ENCODE measurements at places on chromosomes 4 and X.

DNA sequence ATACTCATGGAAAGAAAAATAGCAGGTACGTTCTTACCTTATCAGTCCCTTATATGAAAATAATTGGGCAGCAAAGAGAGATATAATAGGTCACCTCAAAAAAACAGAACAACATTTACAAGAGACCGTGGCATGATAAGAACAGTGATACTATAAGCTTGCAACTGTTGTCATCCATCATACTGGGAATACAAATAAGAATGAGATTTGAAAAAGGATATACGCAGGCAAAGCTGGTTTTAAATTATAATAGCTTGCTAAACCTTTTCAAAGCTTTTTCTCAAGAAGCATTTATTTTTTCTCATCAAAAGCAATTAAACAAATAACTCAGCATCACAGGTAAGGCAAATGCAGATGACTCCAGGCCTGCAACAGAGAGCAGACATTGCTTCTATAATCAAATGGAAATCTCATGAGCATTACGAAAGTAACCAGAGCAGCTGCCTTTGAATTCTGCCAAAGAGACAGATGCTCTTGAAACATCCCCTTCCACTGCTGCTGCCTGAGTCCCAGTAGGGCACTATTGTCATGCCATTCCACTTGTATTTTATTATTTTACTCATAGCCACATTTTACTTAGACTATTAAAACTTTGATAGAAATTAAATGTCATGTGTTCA, 620.6 kb upstream of the GNPDA2 start:
- no peak for DNase-seq

DNA sequence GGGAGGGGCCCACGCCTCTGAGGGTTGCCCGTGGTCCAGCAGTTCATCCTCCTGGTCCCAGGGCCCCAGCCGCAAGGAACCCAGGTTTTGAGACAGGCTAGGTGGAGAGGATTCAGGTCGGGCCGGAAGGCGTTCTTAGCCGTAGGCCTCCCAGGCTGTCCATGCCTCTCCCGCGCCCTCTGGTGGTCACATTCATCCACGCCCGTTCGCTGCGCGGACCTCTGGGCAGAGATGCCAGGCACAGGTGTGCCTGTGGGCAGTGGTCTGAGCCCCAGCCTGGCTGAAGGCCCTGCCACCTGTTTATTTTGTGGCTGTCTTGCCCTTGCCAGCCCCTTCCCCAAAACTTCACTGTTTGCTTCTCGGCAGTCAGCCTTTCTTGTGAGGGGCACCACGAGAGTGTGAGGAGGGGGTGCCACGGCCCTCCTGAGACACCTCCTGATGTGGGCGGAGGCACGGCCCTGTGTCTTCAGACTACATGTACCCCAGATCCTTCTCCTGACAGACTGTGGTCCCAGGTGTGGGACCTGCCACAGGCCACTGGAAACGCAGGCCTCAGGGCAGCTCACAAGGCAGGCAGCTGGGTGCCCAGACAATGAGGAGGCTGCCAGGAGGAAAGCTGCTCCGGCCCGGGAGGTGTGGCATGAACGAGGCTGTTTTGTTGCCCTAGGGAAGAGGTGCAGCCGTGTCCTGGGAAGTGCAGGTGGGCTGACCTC, 5.0 kb downstream of the UVSSA start:
- DNase-seq: peak; percentile 84

GRCh38 chr4:147975325-147975724, 243.4 kb downstream of the ARHGAP10 start:
- DNase-seq: no peak

GRCh38 chr4:61521451-61521850, 321.3 kb downstream of the ADGRL3 start:
- no peak for DNase-seq

DNA sequence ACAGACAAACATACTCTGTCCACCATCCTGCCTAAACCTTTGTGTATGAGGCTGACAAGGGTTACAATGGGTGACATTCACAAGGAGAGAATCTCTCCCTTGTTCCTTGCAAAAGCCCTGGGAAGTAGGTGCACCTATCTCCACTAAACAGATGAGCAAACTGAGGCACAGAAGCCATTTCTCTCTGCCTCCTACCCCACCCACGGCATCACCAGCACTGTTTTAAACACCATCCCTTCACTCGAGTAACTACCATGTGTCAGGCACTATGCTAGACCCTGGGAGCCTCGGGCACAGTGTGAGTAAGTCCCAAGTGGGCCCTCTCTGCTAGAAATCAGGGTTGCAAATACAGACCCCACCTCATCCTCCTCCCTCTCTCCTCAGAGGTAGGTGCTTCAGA, 899 bp downstream of the LYAR start:
- DNase-seq: peak; percentile 32

DNA sequence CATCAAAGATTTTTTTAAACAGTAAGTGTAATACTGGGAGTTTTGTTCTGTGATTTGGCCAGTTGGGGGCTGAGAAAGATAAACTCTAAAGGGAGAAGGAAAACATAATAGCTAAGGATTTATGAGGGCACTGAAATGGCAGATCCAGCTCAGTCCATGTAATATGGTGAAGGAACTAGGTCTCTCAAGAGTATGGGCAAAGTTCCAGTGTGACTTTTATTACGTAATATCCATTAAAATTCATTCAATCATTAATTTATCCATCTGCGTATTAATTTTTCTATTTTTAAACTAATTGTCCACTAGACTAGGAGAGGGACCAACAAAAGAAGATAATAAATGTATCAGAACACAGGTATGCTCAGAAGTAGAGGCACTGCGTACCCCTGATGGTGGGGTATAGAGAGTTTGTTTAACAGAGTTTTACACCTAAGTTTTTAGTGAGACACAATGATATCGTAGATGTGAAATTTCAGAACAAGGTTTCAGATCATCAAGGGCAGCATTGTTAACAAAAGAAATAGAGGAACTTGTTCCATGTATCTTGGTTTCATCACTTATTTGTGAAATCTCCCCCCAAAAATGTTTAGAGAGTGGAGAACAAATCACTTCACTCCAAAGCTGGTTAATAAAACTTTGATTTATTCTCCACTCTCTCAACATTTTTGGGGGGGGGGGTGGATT, 351.1 kb downstream of the GRXCR1 start:
- DNase-seq: no peak

GRCh38 chr4:61638591-61638990, 438.5 kb downstream of the ADGRL3 start:
- no peak for DNase-seq

DNA sequence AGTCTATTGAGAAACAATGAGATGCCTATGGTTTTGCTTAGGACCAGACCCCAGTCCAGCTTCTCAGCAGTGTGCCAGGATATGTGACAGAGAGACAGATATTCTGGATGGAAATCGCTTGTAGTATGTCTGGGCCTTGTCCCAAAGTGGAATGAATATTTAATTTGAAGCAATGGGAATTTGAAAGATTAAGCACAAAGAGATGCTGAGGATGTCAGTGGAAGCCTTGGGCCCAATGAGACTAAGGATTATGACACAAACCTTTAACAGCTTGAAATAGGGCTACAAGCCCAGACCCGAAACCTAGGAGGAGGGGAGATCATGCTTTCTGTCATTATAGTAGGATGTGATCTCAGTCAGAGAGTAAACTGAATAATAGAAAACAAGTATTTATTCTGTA, 459.2 kb downstream of the FAT4 start:
- no peak for DNase-seq

GRCh38 chr4:153728660-153729059, 31.2 kb downstream of the RNF175 start:
- DNase-seq: no peak

DNA sequence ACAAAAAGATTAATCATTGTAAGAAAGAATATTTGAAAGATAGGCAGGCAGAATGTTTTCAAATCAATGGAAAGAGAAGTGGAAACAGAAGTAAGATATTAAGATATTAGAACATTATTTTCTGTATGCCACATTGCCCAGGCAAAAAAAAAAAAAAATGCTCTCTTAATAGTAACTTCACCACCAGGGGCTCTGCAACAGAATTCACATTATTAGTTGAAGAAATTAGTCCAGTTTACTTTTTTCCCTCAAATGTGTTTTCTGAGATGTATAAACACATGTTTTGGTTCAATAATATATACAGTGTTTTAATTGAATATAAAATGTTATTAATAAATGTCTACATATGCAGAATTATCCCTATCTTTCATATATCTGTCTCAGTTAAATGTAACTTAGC, 78.0 kb upstream of the ADAD1 start:
- DNase-seq: no peak

GRCh38 chrX:54182194-54182863, 725 bp downstream of the FAM120C start:
- peak; percentile 59 for DNase-seq

DNA sequence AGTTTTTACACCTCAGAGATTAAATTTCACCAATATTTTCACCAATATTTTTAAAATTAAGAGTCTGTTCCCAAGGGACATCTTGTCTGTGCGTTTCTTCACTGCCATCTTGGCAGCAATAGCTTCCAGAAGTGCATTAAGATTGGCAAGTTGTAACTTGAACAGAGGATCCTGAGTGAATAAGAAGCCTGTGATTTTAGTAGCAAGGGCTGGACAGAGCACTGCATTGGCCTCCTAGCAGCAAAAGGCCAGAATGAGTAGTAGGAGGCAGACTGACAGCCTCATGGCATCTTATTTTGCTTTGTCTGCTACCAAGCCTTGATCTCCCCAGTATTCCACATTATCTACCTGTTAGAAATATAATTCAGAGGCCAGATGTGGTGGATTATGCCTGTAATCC, 138.4 kb downstream of the CPE start:
- no peak for DNase-seq

- no peak for DNase-seq
Observed at GRCh38 chrX:39854772-39855747, 242.7 kb downstream of the BCOR start.

GRCh38 chr4:22962295-22962694, 269.6 kb downstream of the GBA3 start:
- no peak for DNase-seq

GRCh38 chr4:45803994-45804393, 319.9 kb downstream of the GABRG1 start:
- no peak for DNase-seq

- no peak for DNase-seq
Observed at GRCh38 chr4:7444731-7445130, 10.0 kb upstream of the PSAPL1 start.

GRCh38 chr4:182222766-182223165, 20.4 kb upstream of the TENM3 start:
- DNase-seq: no peak

- no peak for DNase-seq
Observed at GRCh38 chrX:16113978-16114565, 9.3 kb upstream of the GRPR start.

GRCh38 chrX:7071390-7071789, 76.1 kb upstream of the STS start:
- no peak for DNase-seq

GRCh38 chr4:156642161-156642560, 329.4 kb downstream of the PDGFC start:
- DNase-seq: no peak

GRCh38 chr4:109266891-109267290, 35.6 kb downstream of the COL25A1 start:
- DNase-seq: no peak

GRCh38 chr4:107452717-107453630, 267.1 kb downstream of the PAPSS1 start:
- DNase-seq: no peak

GRCh38 chr4:8760561-8760960, 111.1 kb downstream of the HMX1 start:
- DNase-seq: no peak

DNA sequence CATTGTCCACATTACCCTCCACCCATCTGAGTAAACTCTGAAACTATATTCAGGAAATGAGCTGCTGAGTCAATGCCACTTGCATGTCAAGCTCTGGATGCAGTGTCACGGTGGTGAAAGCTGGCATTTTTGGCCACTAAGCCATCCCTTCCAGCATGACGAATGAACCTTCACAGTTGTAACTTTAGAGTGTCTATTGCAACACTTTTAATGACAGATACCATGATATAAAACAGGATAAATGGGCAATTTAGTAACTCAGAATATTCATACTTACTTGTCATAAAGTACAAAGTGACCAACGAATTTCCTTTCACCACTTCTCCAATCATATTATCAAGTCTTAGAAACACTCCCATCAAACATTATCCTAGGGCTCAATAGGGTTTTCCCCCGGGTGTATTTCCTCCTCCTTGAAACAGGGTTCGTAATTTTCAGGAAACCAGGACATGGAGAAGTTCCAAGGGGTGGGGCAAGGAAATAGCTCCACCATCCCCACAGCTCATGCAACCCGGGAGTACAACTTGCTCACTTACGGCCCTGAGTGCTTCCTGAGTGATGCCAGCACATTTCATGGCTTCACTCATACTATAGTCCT, 73.1 kb downstream of the MTHFD2L start:
- peak; percentile 76 for DNase-seq

GRCh38 chrX:123271902-123272301, 87.8 kb downstream of the GRIA3 start:
- no peak for DNase-seq

GRCh38 chr4:159498446-159499115, 395.7 kb downstream of the RAPGEF2 start:
- no peak for DNase-seq

DNA sequence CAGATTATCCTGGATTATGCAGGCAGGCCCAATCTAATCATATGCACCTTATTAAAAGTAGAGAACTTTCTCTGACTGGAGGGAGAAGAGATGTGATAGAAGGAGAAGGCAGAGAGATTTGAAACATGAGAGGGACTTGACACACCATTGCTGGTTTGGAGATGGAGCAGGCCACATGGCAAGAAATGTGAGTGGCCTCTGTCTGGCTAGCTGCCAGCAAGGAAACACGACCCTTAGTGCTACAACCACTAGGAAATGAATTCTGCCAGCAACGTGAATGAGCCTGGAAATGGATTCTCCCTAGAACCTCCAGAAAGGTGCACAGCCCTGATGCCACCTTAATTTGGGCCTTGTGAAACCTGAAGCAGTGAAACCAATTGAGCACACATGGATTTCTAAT, 79.5 kb upstream of the MBNL3 start:
- DNase-seq: no peak

- DNase-seq: no peak
Observed at GRCh38 chrX:72676465-72676864, 37.6 kb downstream of the PHKA1 start.

- DNase-seq: no peak
Observed at GRCh38 chr4:64359489-64359888, 49.8 kb downstream of the TECRL start.

DNA sequence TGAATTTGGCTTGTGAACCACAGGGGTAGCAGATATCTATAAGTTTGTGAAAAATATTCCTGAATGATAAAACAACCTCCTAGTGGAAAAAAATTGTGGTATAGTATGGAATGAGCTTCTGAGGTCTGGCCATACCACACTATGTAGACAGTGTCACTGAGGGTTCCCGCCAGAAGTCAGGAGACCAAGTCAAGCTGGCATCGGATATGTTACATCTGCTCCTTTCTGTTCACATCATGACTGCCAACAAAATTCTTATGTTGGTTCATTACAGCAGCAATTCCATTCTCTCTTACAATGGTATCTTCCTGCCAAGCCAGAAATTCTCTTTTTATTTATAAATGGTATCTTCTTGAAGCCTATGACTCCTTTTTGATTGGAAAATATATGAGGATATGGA, 273.0 kb downstream of the PPP3CA start:
- DNase-seq: no peak

All from right atrium auricular region (tissue), 2 donors.